ENCODE measurements at places on chromosomes 16 and 17.
A peak's percentile ranks its signal among the peaks of the same experiment; 100 is the strongest.

- peak overlapping the region; percentile 88 for H3K4me3 ChIP-seq
- DNase-seq: no peak
- H3K27me3 ChIP-seq: no peaks in the 10 kb centered on the region
- H3K27ac ChIP-seq: peak overlapping the region; percentile 91
- peaks cover 29% of the 10 kb centered on the region for H3K4me1 ChIP-seq
These were observed 1.3 kb upstream of the ACTG1 start for GRCh38 chr17:81513753-81514488.

GRCh38 chr17:38996660-38997337 lies 29.6 kb upstream of the FBXO47 start:
- no peak overlapping the region for H3K4me3 ChIP-seq
- H3K27ac ChIP-seq: no peak overlapping the region

GRCh38 chr16:63415014-63415413 lies 1378.8 kb upstream of the CDH8 start:
- H3K27ac ChIP-seq: no peak overlapping the region
- H3K27me3 ChIP-seq: no peaks in the 10 kb centered on the region
- H3K4me3 ChIP-seq: no peak overlapping the region
- H3K4me1 ChIP-seq: no peaks in the 10 kb centered on the region

- no peaks in the 10 kb centered on the region for H3K4me1 ChIP-seq
- no peak overlapping the region for H3K4me3 ChIP-seq
- DNase-seq: no peak
These were observed 527.8 kb upstream of the WSB1 start for GRCh38 chr17:26765860-26766709.

- H3K4me1 ChIP-seq: no peaks in the 10 kb centered on the region
- DNase-seq: no peak
- H3K4me3 ChIP-seq: no peak overlapping the region
These were observed 312.2 kb downstream of the RBFOX1 start for GRCh38 chr16:7644811-7645210.

DNA sequence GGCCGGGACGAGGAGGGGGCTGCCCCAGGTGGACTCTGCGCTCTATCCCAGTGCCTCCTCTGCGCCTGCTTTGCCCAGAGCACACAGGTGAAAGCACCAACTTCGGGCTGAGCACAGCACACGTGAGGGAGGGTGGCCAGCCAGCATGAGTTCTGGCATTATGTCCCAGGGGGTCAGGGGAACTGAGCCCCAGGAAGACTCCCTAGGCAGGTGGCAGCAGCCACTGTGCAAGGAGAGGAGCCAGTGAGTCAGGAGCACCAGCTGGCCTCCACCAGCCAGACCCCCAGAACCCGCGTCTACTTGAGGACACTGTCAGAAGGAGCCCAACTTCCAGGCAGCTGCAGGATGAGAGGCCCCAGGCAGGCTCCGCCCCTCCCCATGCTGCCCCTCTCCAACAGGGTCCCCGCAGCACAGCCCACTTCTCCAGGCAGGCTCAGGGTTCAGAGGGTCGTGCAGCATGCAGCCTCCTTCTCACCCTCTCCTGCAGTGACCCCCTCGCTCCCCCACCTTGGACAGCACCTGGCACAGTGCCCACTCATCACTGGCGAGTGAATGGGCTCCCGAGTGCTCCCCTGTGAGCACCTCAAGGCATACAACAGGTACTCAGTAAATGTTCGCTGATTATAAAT lies 44.2 kb upstream of the RASD1 start:
- H3K27me3 ChIP-seq: no peaks in the 10 kb centered on the region
- DNase-seq: no peak
- H3K36me3 ChIP-seq: no peaks in the 10 kb centered on the region
- H3K27ac ChIP-seq: no peak overlapping the region
- no peaks in the 10 kb centered on the region for H3K4me1 ChIP-seq
- no peak overlapping the region for H3K4me3 ChIP-seq

DNA sequence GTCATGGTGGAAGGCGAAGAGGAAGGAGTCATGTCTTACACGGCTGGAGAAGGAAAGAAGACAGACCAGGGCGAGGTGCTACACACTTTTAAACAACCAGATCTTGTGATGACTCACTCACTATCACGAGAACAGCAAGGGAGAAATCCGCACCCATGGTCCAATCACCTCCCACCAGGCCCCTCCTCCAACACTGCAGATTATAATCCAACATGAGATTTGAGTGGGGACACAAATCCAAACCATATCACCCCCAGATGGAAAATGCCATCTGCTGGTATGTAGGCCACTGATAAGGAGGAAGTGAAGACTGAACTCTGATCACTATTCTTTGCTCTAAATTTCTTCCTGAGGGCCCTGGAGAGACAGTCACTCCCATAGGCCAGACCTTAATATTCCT lies 7.5 kb upstream of the ITGAX start:
- H3K4me3 ChIP-seq: no peak overlapping the region
- H3K27ac ChIP-seq: no peak overlapping the region
- H3K36me3 ChIP-seq: no peaks in the 10 kb centered on the region
- DNase-seq: no peak

- H3K36me3 ChIP-seq: no peaks in the 10 kb centered on the region
- H3K27ac ChIP-seq: no peak overlapping the region
- no peak for DNase-seq
- H3K4me3 ChIP-seq: no peak overlapping the region
These were observed 16.7 kb upstream of the ERN2 start for GRCh38 chr16:23729503-23730424.

GRCh38 chr16:82623241-82623640 lies 3.5 kb upstream of the CDH13 start:
- H3K27ac ChIP-seq: no peak overlapping the region
- DNase-seq: no peak
- H3K4me1 ChIP-seq: no peaks in the 10 kb centered on the region
- no peak overlapping the region for H3K4me3 ChIP-seq
- no peaks in the 10 kb centered on the region for H3K36me3 ChIP-seq
- peaks cover 8% of the 10 kb centered on the region for H3K27me3 ChIP-seq

All from naive thymus-derived CD8-positive, alpha-beta T cell (primary cell).